Fibroblast of the aortic adventitia (primary cell): ENCODE measurements at places on chromosomes 6 and 20. TPM values are rescaled to one million over a fixed set of nuclear protein-coding genes. Genes with fewer than 3 reads are reported as not detected.

The NOX3 gene
- total RNA-seq, result not detected in 2 replicates

- peak; percentile 81 for DNase-seq
Observed at GRCh38 chr6:75296811-75297779, 12.5 kb upstream of the TMEM30A start.

GRCh38 chr6:52389626-52390360 is 27.8 kb downstream of the PAQR8 start:
- peak; percentile 52 for DNase-seq

DNA sequence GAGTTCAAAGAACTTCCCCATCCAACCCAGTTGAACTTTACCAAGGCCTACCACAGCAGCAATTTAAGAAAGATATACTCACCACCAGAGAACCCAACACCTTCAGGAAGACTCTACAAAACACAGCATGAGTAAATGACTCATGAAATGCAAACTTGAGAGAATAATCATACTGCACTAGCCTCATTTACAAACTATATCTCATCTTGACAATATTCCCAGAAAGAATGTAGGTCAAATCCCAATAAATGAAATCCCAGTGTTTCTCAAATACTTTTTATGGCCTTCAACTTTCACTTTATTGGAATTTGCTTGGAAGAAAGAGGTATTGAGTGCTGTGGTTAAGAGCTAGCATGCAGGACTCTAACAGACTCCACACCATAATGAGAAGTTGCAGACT is 60.0 kb downstream of the FYN start:
- DNase-seq, result peak; percentile 68

- DNase-seq, result no peak
Observed at GRCh38 chr6:27743787-27744186, 168.4 kb downstream of the OR2B2 start.

The DDX43 gene
- total RNA-seq, result 0.99 and 1.6 TPM in 2 replicates

DNA sequence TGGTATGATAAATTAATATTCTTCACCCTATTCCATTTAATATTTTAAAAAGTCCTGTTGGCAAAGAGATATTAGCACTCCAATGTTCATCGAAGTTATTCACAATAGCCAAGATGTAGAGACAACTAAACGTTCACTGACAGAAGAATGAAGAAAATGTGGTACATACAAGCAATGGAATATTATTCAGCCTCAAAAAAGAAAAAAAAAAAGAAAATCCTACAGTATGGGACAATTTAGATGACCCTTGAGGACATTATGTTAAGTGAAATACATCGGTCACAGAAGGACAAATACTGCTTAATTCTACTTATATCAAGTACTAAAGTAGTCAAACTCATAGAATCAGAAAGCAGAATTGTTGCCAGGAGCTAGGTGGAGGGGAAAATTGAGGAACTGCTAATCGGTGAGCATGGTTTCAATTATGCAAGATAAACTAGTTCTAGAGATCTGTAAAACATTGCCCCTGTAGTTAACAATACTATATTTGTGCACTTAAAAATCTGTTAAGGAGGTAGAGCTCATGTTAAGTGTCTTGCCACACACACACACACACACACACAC is 4.7 kb downstream of the GCLC start:
- no peak for DNase-seq
